ENCODE measurements at places on chromosomes 4 and X.

GRCh38 chr4:37802068-37802666 lies 24.3 kb upstream of the PGM2 start:
- no peak for DNase-seq

DNA sequence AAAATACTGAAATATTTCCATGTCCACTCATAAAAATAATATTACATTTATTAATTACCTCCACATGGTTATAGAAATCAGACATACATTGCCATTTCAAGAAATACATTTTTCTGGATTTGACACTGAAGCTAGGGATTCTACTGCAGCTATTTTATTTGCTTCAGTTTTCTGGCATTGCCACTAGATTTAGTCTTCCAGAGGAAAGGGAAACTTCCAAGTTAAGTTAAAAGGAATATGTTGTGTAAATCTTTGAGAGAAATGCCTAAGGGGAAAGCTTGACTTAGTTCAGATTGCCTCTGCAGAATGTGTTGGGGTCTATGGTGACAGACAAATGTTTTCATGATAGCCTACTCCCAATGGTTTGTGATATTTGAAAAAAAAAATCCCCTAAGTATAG lies 1631.3 kb downstream of the PCDH18 start:
- no peak for DNase-seq

DNA sequence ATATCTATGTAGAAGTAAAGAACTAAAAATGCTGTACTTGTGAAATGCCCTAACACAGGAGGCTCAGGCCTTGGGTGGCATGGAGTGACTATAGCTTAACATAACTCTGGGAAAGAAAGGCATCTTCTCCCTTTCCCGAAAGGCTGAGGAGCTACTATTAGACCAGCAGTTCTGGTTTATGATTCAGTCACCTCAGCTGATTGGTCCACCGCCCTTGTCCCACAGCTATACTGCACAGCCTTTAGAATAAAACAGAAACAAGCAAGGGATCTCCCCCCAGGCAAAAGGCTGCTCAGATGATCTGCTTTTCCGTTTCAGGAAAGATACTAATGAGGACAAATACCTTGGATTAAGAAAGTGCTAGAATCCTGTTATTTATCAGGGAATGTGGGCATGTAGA lies 171.3 kb downstream of the SNCA start:
- no peak for DNase-seq

- no peak for DNase-seq
These were observed 140.5 kb upstream of the RAPGEF2 start for GRCh38 chr4:158962393-158962792.

DNA sequence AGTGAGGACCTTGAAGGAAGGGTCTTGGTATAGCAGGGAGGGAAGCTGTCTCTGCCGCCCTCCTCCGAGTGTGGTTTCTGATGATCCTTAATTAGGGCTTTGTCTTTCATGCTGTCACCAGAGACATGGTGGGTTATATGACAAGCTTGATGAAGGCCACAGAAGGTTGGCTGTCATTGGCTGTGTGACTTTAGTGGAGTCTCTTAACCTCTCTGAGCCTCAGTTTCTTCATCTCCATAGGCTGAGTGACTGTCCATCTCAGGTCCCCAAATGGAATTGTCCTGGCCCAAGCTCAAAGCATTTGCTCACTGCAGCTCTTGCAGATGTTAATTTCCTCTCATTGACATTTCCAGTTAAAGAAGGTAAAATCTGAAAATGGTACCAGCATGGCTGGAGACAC lies 16.6 kb upstream of the UBA6 start:
- no peak for DNase-seq

- no peak for DNase-seq
These were observed 18.8 kb upstream of the OTUD4 start for GRCh38 chr4:145199051-145199716.

GRCh38 chrX:71910643-71910985 lies at the start of gene NHSL2:
Gene NHSL2 (plus strand): TSS chrX:71910845.
- DNase-seq = peak; percentile 25

GRCh38 chr4:8534611-8535010 lies 45.6 kb upstream of the GPR78 start:
- no peak for DNase-seq

GRCh38 chr4:159787901-159788300 lies 685.0 kb downstream of the RAPGEF2 start:
- DNase-seq = no peak

DNA sequence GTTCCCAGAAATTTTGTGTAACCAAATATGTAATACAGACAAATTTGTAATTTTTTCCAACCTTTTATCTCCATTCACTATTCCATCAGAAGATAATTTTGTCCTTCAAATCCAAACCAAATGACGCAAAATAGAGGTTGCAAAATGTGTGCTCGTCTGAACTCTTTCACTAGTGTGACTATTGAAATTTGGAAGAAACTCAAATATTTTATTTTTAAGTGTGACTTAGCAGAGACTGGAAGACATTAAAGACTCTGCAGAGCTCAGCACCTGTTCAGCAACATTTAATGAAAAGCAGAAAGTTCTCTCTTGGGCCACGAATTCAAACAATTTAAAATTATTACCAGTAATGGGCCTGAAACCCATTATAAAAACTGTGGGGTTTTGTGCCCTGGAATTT lies 30.0 kb upstream of the APELA start:
- DNase-seq = no peak

- DNase-seq = peak; percentile 59
These were observed 10.1 kb upstream of the SASH3 start for GRCh38 chrX:129769467-129770154.

- no peak for DNase-seq
These were observed 104.6 kb upstream of the MXRA5 start for GRCh38 chrX:3450881-3451570.

- no peak for DNase-seq
These were observed 22.3 kb downstream of the RAP1GDS1 start for GRCh38 chr4:98283219-98284189.

GRCh38 chrX:17511556-17511955 lies 136.6 kb downstream of the NHS start:
- no peak for DNase-seq

DNA sequence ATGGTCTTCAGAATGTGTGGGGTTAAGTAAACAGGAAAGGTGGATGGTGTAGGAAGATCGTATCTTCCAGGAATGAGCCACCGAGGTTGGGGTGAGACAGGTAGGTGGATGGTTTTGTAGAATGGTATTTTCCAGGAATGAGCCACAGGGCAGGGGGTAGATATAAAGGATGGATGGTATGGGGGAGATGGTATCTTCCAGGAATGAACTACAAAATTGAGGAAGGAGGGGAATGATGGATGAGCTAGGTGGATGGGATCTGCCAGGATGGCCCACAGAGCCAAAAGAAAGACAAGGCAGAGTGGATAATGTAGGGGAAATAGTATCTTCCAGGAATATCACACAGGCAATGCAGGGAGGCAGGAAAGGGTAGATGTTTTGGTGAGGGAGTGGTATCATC lies 60.0 kb downstream of the MAOA start:
- no peak for DNase-seq

- peak; percentile 52 for DNase-seq
These were observed 27.5 kb downstream of the SETD7 start for GRCh38 chr4:139528377-139529005.

GRCh38 chr4:119105605-119106004 lies 30.0 kb upstream of the MYOZ2 start:
- DNase-seq = no peak

GRCh38 chr4:185282968-185283367 lies 73.6 kb downstream of the SNX25 start:
- DNase-seq = no peak

DNA sequence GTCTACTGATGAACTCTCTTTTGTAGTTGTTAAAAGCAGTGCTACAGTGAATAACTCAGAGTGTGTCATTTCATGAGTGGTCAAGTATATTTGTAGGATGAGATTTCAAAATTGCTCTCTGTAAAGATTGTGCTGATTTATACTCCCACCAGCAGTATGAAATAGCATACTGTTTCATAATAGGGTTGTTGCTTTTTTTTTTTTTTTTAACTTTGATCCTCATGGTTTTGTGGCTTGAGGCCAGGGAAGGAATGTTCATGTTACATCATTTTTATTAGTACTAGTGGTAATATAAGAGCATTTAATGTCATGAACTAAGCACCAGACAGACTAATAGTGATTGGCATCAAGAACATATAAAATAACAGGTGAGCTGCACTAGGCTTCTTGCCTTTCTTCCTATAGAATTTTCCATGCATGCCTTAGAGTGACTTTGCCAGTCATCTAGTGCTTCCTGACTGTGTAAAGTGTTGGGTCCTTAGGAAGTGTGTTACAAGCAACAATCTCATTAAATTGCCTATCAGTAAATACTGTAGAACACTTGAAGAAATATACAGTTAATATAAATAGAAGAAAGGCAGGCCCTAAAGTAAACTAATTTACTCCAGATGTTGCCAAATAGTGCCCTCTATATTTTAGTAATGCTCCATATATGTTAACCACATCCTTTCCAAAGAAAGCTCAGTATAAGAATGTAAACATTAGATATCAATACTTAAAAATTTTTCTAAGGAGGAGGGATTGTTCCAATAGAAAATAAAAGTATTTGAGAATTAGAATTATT lies 38.6 kb upstream of the MSMO1 start:
- DNase-seq = no peak

- DNase-seq = no peak
These were observed 1.1 kb downstream of the OCIAD2 start for GRCh38 chr4:48905363-48906015.

GRCh38 chr4:56728512-56728911 lies 47.4 kb upstream of the HOPX start:
- no peak for DNase-seq

- no peak for DNase-seq
These were observed 728.1 kb upstream of the MAGEB2 start for GRCh38 chrX:29487214-29487613.

GRCh38 chrX:119118780-119119395 lies 8.7 kb downstream of the KIAA1210 start:
- DNase-seq = peak; percentile 29

Data from CD8-positive, alpha-beta T cell (primary cell).